IPS-NIHi11 (cell line): ENCODE measurements at places on chromosomes 4 and X.

- no peak for DNase-seq
Measured at GRCh38 chr4:7062816-7063215, 5.0 kb downstream of the GRPEL1 start.

GRCh38 chr4:185134307-185134869, 8.7 kb upstream of the SLC25A4 start:
- DNase-seq = peak; percentile 57

- no peak for DNase-seq
Measured at GRCh38 chr4:161680146-161680545, 483.7 kb downstream of the FSTL5 start.

- DNase-seq = no peak
Measured at GRCh38 chr4:172207258-172207657, 394.1 kb downstream of the GALNTL6 start.

- DNase-seq = peak; percentile 82
Measured at GRCh38 chr4:147984065-147984777, 252.3 kb downstream of the ARHGAP10 start.

- DNase-seq = no peak
Measured at GRCh38 chr4:125722009-125722408, 407.3 kb downstream of the FAT4 start.

- DNase-seq = no peak
Measured at GRCh38 chr4:170476351-170476750, 386.6 kb upstream of the AADAT start.
